NCI-H524 (cell line): ENCODE measurements at places on chromosomes 4 and X.
A peak's percentile ranks its signal among the peaks of the same experiment; 100 is the strongest.

GRCh38 chr4:88897180-88897579 lies 159.8 kb downstream of the FAM13A start:
- DNase-seq: peak; percentile 76

DNA sequence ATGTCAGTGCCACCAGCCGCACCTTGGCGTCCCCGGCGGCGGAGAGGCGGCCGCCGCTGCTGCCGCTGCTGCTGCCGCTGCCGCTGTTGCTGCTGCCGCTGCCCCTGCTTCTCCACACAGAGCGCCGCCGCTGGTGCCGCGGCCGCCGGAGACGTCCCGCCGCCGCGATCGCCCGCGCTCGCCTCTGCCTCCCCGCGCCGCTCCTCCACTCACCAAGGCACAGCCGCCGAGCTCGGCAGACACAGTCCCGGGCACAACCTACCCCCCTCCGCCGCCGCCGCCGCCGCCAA lies at the start of gene PPP3CA:
Gene PPP3CA (minus strand): TSS at position 260 of the 290 bp plus-strand sequence.
- DNase-seq: no peak

GRCh38 chrX:21944136-21944615 lies 3.7 kb downstream of the SMS start:
- DNase-seq: no peak

- no peak for DNase-seq
These were observed at the start of gene HOPX for GRCh38 chr4:56681158-56681852. Gene HOPX (minus strand): TSS chr4:56681296. CDS start chr4:56657816, 23,480 bp downstream.

DNA sequence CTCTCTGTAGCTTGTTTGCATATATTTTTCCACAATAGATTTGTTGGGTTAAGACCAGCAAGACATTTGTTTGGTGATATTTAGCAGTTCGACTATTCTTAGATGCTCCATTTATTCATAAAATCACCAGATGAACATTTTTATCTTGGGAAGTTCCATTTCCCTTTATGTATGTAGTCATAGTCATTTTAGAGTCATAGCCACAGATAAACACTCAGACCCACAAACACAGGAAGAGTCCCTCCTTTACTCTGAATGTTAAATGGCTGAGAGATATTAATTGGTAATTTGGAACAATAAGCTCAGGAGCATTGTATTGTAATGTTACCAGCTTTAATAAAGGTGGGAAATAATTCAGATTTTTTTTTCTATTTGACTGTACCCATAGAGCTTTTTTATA lies 1608.7 kb downstream of the STIM2 start:
- DNase-seq: no peak

- no peak for DNase-seq
These were observed 12.7 kb upstream of the STARD8 start for GRCh38 chrX:68634649-68635227.
